SW 1271 (cell line): ENCODE measurements at places on chromosomes 16 and 17.

DNA sequence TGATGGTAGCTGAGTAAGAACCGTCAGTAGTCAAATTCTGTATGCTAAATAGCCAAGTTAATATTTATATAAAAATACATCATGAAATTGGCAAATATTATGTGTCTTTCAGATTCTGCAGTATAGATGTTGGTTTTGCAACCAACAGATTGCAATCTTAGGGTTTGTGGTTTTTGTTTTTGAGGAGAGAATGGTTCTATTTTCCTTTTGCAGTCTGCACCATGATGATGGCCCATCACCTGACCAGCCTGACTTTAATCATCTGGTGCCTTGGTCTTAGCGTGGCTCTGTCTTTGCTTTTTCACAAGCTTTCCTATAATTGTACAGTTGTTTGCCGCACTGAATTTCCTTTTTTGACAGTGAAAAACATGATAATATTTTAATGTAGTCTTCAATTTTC, 50.7 kb downstream of the NUP93 start:
- DNase-seq, result no peak

DNA sequence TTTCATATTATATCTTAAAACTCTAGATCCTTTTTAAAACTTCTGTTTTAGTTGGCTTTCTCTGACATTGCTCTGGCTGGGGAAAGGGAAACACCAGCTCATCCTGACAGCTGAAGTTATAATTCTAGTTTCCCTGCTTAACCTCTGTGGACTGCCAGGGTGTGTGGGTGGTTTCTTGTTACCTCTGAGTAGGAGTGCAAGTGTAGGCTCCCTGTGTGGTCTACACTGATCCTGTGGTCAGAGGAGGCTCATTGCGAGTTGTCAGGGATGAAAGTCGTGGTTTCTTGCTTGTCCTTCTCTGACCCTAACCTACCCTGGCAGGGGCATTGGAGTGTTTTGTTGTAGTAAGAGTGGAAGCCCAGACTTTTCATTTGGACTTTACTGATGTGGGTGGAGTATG, 221.0 kb downstream of the UTP18 start:
- DNase-seq, result no peak

DNA sequence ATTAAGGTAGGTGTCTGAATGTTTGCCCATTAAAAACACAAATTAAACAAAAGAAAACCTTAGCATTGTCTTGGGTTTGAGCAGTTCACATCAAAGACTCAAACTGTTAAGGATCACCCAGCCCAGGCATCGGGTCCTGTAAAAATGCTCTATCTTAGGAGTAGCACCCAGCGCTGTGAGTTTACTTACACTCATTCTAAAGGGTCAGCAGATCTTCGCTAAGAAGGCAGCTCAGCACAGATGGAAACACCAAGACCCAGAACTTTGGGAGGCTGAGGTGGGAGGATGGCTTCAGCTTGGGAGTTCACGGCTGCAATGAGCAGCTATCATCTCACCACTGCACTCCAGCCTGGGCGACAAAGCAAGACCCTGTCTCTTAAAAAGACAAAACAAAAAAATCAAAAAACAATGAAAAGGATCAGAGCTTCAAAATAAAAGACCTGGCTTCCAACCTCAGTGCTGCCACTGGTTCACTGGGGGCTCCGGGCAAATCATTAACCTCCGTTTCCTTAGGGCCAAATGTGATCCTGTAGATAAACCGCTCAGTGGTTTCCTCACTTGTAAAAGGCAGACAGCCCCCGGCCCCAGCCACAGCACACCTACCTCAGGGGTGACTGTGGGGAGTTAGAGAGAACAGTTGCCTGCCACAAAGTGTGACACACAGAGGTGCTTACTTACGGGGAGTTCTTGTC, 11.1 kb downstream of the COG1 start:
- no peak for DNase-seq

DNA sequence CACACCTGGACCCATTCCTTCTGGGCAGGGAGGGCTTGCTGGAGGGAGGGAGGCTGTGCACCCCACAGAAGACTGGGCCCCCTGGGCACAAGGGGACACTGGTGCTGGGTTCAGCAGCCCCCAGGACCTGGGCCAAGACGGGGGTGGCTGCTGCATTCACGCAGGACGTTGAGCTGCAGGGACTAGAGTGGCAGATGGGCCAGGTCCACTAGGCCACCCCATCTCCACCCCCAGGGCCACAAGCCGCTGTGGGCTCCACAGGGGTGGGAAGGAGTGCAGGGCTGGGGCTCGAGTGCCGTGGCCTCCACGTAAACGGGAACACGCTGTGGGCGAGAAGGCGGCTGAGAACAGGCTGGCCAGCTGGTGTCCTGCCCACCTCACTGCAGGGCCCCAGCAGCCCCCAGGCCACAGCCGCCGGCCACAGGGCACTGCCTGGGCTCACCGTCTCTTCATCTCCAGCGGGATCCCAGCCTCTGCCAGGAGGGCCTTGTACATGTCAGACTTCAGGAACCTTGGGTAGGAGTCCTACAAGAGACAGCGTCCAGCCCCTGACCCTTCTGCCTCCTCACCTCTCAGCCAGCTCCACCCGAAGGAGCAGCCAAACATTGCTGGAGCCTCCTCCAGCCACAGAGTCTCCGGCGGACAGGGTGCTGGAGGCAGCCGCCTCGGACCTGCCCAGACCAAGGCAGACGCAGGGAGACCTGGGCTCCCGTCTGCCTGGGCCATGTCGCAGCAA, 6.5 kb downstream of the RGS11 start:
- no peak for DNase-seq

GRCh38 chr17:77372444-77373298, 231.9 kb downstream of the SEC14L1 start:
- no peak for DNase-seq

DNA sequence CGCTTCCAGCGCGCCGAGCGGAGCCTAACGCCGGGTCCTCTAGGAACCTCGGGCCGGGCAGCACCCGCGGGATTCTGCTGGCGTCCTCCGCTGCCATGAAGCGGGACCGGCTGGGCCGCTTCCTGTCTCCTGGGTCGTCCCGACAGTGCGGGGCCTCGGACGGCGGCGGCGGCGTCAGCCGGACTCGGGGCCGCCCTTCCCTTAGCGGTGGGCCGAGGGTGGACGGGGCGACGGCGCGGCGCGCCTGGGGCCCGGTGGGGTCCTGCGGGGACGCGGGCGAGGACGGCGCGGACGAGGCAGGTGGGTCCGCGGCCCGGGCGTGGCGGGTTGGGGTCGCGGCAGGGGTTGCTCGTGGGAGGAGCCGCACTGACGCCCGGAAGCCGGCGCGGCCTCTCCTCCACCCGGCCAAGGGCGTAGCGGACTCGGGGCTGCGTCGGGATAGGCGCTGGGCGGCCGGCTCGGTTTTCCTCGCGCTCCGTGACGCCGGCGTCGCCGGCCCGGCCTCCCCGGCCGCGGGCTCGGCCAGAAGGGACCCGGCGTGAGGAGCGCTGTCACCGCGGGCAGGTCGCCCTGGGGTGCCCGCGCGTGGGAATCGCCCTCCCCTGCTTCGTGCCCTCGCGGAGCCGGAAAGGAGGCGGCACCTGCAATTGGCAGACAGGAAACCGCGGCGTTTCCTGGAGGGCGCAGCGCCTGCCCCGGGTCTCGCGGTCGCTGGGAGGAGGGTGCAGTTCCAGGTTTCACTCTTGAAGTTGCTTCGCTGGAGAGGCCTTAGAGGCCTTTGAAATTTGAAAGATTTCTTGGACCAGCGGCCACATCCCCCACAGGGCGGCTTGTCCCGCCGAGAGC, 432 bp downstream of the ZNF276 start:
- no peak for DNase-seq

DNA sequence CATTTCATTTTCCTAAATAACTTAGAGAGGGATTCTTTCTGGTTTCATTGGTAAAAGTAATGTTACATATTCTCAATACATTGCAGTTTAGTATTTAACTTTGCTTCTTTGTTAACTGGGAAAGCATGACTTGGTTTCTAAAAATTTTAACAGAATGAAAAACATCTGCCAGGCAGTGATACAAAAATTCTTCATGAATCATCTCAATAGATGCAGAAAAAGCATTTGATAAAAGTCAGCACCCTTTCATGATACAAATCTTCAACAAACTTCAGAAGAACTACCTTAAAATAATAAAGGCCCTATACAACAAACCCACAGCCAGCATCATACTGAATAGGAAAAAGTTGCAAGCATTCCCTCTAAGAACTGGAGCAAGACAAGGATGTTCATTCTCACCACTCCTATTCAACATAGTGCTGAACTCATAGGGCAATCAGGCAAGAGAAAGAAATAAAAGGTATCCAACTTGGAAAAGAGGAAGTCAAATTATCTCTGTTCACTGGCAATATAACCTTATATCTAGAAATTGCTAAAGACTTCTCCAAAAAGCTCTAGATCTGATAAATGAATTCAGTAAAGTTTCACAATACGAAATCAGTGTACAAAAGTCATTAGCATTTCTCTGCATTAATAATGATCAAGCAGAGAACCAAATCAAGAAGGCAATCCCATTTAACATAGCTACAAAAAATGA, 50.4 kb downstream of the SLFN5 start:
- no peak for DNase-seq

- no peak for DNase-seq
Measured at GRCh38 chr16:88778271-88778525, 6.8 kb downstream of the PIEZO1 start.

DNA sequence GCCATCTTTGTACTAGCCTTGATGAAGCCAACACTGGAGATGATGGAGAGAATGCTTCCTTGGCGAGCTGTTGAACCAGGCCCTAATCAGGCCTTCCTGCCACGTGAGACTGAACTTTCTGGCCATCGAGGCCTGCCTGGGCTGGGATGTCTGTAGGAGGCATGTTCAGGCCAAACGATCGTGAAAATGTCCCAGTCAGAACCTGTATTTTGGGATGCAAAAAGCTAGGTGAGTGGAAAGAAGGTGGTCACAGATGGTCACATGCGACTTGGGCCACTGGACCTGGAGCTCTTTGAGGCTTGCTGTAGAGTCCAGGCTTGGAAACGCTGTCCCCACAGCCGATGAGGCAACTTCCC, 12.9 kb downstream of the KNOP1 start:
- no peak for DNase-seq

DNA sequence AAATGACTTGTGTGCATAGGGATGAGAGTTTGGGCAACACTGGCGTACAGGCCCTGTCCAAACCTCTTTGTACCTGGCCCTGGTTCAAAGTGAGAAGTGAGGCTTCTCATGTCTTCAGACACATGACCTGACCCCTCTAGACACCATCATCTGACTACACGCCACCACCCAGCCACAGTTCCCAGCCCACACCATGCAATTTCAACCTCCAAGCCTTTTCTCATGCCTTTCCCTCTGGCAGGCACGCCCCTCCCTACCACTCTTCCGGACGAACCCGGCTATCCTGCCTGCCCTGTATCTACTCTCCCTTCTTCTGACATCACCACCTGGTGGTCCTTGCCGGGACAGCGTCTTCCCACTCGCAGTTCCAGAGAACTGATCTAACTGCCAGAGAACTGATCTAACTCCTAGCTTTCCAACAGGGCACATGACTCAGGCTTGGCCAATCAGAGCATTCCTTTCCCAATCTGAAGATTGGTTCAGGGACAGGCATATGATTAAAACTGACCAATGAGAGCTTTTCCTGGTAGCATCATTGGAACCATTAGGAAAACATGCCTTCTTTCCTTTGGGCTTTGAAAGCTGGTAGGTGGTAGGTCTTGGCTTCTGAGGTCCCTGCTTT, 27.1 kb upstream of the IL21R start:
- peak; percentile 64 for DNase-seq

GRCh38 chr16:84924331-84925091, 86.8 kb downstream of the ZDHHC7 start:
- DNase-seq, result no peak

DNA sequence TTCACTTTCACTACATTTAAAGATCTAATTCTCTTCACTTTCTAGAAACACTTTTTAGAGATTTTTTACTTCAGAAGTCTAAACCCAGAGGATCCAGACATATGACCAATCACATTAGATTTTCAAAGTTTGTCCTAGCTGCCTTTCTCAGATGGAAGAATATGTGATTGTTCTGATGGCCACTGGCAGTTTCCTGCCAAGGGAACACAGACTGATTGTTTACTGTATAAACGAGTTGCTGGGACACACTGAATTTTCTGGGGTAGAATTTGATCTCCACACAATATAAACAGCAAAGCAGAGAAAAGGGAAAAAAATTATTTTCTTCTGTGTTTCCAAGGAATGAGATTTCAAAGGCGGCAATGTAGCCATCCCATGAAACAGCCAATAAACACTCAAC, 480.0 kb downstream of the TOX3 start:
- DNase-seq, result no peak

DNA sequence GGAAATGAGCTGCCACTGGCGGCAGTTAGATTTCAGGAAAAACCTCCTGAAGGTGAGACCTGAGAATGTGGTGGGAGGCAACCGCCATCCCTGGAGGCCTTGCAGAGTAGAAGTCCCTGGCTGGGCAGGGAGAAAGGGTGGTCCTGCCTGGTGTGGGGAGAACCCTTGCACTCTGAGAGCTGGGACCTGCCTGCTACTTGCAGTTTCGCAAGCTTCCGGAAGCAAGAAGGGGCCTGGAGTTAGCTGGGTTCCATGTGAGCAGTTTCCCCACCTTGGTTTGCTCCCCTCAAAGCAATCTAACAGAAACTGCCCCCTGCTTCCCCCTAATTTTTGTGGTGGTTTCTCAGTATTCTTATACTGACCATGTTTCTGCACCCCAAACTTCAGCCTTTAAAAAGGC, 6.5 kb downstream of the ZNF629 start:
- DNase-seq, result no peak

DNA sequence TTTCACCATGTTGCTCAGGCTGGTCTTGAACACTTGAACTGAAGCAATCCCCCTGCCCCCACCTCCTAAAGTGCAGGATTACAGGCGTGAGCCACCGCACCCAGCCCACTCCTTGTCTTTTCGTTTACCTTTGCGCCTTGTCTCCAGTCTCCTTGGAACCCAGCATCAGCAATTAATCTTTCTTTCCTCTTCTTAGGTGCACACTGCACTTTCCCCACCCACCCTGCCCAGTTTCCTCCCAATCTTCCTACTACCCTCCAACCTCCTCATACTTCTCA, 1.5 kb upstream of the CLDN7 start:
- no peak for DNase-seq

DNA sequence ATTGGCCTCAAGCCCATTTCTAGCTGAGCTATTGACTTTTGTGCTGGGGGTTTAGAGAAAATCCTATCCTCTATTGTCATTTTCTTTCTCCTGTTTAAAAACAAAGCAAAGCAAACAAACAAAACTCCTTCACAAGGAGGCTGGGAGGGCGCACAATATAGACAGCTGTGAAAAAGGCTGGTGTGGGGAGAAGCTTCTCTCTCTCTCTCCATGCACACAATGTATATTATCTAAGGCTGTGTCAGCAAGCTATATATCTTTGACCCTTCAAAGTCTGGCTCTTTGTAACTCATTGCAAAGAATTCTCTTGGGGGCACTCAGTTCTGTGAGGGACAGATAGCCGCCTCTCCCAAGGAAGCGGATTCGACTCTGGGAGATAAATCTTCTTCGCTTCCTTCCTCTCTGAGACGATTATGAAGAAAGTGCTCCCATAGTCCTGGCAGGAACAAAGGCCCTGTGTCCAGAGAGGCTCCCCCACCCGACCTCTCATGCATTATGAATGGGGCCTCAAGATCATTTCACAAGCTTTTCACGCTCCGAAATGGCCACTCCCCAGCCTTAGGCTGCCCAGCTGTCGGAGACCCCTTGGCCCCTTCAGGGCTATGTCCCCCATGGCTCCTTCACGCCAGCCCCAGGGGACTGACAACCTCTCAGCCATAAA, 33.2 kb upstream of the MEAK7 start:
- DNase-seq, result no peak

- peak; percentile 54 for DNase-seq
Measured at GRCh38 chr17:37570527-37571093, 38.6 kb downstream of the SYNRG start.
